ENCODE measurements at places on chromosomes 6 and 20. TPM values are rescaled to one million over a fixed set of nuclear protein-coding genes. Genes with fewer than 3 reads are reported as not detected.

COQ3 gene
- polyA plus RNA-seq, result 11.2 TPM

MAP3K7 gene
- polyA plus RNA-seq, result 32.7 TPM

DNA sequence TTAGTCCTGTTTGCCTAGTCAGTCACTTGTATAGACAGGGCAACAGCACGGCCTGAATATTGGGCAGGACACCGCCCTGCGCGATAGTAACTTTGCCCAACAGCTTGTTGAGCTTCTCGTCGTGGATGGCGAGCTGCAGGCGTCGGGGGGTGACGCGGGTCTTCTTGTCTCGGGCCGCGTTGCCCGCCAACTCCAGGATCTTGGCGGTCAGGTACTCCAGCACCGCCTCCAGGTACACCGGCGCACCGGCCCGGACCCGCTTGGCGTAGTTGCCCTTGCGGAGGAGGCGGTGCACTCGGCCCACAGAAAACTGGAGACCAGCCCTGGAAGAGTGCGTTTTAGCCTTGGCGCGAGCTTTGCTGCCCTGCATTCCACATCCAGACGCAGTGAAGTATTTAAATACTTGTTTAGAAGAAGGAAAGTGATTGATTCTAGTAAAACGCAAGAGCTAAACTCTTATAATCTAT, 92.8 kb upstream of the BTN3A2 start:
- DNase-seq, result no peak

DNA sequence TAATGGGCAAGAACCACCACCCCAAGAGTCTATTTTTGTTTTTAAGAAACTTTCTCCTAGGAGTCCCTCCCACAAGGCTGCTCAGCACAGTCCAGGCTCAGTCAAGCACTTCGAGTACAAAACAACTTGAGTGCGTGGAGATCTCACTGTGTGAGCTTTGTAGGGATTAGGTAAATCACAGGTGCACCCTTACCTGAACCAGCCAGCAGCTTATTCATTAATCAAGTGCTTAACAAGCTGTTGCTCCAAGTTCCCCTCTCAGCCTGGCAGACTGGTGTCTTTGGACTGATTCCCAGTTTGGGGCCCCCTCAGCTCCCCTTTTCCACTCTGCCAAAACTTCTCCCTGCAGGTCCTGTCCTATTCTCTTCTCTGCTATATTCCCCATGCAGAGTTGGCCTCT, 133.1 kb downstream of the LY86 start:
- no peak for DNase-seq

DNA sequence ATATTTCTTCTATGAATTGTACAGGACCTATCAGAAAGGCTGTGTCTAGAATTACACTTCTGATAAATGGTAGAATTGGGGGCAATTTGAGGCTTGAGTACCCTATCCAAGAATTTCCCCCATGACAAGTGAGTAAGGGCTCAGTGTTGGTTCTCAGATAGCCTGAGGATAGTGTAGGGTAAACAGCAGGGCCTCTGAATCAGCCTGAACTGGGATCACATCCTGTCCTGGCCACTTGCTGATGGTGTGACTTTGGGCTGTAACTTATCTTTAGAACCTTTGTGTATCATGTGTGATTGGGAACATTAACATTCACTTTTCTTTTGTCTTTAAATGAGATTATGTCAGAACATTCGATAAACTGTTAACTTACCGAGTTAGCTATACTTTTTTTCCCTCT, 151.0 kb downstream of the CLIC5 start:
- DNase-seq, result no peak
